ENCODE measurements at places on chromosomes 6 and 20.

GRCh38 chr20:10585308-10585707 is 88.5 kb downstream of the JAG1 start:
- no peak for DNase-seq

DNA sequence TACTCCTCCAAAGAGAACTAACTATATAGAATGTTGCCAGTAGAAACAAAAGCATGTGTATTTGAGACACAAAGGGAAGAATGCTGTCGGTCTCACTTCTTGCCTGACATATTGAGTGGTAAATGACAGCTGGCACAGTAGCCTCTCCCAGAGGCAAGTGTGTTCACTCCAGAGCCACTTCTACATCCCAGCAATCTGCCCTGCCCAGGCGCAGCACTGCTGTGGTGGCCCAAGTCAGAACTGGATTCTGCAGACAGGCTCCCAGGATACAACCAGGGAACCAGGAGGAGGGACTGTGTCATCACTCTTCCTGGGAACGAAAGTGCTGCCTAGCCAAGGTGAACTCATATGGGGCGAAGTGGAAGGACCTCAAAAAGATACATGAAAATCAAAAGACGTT is 103.2 kb upstream of the ARMC2 start:
- no peak for DNase-seq

- no peak for DNase-seq
Observed at GRCh38 chr20:19304886-19305415, 92.5 kb downstream of the SLC24A3 start.

GRCh38 chr6:139920027-139920775 is 545.8 kb upstream of the CITED2 start:
- no peak for DNase-seq

- DNase-seq: no peak
Observed at GRCh38 chr6:62707156-62707555, 421.1 kb upstream of the KHDRBS2 start.

DNA sequence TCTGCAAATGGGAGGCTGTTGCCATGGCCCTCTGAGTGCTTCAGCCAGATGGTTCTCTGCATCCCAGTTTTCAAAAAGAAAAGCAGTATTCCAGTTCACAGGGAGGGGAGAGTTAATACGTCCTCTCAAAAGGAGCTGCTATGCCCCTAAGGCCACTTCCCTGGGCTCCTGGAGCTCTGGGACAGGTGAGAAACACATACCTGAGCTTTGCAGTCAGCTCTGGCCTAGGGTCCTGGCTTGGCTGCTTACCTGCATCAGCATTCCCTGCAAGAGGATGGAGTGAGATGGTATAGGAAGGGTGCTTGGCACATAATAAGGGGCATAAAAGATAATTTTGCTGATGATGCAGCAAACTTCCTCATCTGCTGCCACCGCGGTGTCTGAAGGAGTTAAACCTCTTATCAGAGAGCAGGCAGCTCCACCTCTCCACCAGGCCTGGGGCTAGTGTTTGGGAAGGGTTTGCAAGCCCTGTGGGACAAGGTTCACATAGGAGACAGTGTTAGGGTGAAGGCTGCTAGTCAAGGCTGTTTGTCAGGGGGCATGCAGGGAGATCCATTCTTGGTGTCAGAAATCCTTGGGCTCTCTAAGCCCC is 62.7 kb downstream of the SLC24A3 start:
- DNase-seq: no peak

DNA sequence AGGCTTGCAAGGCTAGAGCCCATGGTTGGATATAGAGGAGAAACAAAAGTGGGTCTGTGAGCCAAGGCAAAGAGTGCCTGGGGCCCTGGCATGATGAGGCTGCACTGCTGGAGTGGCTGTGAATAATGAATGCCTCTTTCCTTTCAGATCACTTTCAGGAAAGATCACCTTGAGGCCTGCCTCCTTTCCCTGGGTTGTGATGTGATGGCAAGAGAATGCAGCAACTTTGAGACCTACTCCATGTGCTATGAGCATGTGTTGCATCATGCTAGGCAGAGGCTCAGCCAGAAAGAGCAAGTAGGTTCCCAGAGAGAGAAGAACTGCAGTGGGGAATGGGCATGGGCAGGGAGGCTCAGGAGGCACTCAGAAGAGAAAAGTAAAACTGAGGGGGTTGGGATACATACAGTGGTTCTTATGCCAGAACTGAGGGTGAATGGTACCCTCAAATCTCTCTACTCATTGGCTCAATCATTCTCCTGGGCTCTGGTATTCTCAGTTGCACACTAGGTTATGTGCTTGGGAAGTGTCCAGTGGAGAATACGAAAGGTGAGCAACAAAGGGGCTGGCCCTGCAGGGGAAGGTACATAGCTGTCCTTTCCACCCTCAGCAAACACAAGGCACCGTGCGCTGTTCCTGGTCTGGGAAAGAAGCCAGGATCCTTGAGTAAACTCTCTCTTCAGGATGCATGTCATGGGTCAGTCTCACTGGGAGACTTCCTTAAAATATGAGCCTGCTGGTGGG is 45.9 kb downstream of the CD164 start:
- no peak for DNase-seq

- peak; percentile 54 for DNase-seq
Observed at GRCh38 chr6:26043384-26044139, 43.7 kb upstream of the HFE start.

DNA sequence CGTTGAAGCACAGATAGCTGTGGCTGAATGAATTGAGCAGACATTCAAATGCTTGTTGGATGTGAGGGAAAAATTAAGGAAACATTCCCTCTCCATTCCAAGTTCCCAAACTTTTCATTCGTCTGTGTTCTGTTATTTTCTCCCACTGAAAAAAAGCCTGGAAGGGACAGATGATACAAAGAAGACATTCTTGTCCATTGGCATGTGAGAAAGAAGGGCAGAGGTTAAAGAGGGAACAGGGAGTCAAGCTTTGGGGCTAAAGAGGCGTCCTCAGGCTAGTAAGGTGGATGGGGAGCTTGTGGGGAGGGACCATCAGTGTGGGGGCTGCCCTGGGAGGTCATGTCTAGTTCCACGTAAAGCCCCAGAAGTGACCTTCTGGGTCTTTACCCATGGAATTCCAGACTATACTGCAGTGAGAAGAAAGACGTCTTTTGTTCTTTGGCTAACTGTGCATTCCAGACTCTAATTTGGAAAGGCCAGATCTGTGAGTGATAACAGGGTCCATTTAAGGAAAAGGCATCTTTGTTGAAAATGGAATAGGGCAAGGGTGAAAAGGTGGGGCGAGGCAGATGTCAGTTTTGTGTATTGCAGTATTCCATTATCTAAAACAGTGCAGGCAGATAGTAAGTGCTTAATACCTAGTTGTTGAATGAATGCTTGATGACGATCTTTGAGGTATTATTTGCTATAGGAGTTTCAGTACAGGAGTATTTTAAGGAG is 117.5 kb downstream of the SOX4 start:
- DNase-seq: no peak

GRCh38 chr6:33248643-33248931 is 23.1 kb downstream of the VPS52 start:
- no peak for DNase-seq

DNA sequence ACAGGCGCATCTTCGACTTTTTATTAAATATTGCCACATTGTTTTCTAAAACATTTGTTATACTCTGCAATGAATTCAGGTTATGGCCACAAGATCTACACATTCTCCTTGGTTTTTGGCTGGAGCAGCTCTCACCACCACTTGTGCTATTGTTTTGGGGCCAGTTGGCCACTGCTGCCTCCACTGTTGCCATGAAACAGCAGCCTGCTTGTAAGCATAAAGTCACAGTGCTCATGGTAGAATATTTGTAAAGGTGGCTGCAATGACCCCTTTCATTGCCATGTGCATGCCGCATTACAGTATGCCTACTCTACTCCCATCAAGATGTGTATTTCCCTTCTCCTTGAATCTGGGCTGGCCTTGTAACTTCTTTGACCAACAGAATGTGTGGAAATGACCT is 141.4 kb downstream of the SCML4 start:
- no peak for DNase-seq
